Sigmoid colon (tissue), 7 donors: ENCODE measurements at places on chromosomes 3 and 15. TPM values are rescaled to one million over a fixed set of nuclear protein-coding genes. Genes with fewer than 3 reads are reported as not detected.

- DNase-seq, result no peak
These were observed 298.6 kb upstream of the ZNF717 start for GRCh38 chr3:76083992-76084391.

DNA sequence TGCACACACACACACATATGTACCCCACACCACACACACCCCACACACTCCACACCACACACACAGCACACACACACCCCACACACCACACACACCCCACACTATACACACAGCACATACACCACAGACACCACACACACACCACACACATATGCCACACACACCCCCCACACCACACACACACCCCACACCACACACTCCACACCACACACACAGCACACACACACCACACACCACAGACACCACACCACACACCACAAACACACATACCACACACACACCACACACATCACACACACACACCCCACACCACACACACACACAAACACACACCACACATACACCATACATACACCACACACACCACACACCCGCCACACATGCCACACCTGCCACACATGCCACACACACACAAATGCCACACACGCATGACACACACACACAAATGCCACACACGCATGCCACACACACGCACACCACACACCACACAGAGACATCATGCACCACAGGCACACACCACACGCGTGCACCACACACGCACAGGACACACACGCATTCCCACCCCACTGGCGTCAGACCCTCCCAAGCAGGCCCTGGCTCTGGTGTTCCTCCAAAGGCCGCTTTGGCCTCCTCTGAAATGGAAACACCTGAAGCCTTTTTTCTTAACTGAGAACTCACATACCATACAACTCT, 15.7 kb downstream of the CHST13 start:
- peak; percentile 50 for DNase-seq

DNA sequence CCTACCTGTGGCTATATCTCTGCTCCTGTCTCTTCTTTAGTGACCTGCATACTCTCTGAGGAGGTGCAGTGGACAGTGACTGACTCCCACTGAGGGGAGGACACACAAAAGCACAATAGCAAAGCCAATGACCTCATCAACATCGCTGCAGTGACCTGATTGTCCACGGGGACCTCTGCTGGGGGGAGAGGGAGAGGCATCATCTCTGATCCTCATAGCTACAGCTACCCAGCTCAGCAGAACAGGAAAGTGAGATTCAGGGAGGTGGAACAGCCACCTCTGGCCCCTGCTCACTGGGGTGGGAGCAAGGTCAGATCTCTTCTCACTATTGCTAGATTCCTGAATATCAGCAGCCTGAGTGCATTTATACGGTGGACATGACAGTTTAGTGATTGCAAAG, 179.2 kb downstream of the ATP10A start:
- no peak for DNase-seq

DNA sequence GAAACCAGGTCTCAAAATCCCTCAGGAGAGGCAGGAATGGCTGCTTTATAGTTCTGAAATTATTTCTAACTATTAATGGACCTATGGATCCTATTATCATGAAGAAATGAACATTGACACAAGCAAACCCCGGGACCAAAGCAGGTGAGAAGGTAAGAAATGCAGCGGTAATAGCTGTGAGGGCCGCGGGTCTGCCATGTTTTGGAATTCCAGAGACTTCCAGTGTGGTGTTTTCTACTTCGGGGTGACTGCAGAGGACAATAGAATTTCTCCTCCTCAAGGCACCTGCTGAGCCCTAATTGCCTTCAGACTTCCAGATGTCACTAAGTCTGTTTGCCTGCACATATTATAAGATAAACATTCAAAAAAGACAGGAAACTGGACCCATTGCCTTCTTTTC, 437.4 kb downstream of the GABRG3 start:
- no peak for DNase-seq

DNA sequence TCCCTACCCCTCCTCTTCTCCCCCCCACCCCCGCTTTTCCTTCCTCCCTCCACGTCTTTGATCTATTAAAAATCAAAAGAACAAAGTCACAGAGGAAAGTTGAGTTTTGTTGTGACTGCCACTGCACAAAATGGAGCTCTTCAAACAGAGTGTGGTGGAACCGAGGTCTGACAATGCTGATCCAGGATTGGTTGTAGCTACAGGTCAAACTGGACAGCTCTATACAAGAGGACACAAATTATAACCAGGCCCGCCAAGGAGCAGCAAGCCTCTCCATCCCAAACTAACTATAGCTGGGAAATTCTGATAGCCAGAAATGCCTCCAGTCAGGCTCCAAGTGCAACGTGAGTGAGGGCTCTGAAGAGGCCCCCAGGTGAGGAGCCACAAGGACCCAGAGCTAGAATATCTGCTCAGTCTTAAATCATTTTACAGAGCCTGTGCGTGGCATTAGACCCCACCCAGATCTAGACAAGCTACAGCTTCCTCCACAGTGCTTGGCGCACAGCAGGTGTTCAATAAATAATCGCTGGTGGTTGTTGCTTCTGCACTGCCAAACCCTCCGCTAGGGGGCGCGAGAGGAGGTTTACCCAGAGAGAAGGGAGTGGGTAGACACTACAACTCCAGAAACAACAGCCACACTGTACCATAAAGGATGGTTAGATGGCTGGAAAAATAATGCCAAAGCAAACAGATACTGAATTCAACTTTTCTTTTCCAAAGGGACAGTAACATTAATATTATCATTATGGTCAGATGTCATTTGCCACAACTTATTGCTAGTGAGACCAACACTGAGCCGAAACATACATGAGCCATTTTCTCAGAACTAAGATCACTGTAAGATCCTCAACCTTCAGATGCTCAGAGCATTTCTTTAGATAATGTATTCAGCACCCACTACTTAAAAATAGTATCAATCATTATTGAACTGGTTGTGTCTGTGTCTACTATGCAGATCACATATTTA, 44.6 kb downstream of the ZIC4 start:
- no peak for DNase-seq

The CD80 gene
- total RNA-seq, result 0.27 TPM

The FAM162A gene
- 56.6 TPM for total RNA-seq

The UBA7 gene
- total RNA-seq, result 74.2 TPM

The CADPS gene
- total RNA-seq, result 4.1 TPM
